ENCODE measurements at places on chromosomes 6 and 20. TPM values are rescaled to one million over a fixed set of nuclear protein-coding genes. Genes with fewer than 3 reads are reported as not detected.

DNA sequence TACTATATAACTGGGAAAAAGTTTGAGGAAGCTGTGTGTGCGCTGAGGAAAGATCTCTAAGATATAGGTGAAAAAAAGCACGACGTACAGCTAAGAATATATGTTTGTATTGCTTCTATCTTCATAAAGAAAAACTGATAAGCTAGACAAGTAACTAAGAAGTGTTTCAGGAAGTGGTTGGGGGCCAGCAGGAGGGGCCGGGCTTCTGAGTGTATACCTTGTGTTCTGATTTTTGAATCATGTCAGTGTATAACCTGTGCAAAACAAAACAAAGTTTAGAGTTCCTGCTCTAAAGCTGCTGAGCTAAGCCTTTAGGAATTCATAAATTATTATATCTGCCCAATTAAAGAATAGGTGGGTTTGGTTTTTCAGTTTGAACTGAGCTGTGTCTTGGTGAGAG, 7.9 kb upstream of the OSER1 start:
- no peak for DNase-seq

COL11A2 gene
- 1.2 TPM for polyA plus RNA-seq

PRSS16 gene
- polyA plus RNA-seq = 24.8 TPM

NNAT gene
- 26.3 TPM for polyA plus RNA-seq
